ENCODE measurements at places on chromosomes 2 and 18.
A peak's percentile ranks its signal among the peaks of the same experiment; 100 is the strongest.

DNA sequence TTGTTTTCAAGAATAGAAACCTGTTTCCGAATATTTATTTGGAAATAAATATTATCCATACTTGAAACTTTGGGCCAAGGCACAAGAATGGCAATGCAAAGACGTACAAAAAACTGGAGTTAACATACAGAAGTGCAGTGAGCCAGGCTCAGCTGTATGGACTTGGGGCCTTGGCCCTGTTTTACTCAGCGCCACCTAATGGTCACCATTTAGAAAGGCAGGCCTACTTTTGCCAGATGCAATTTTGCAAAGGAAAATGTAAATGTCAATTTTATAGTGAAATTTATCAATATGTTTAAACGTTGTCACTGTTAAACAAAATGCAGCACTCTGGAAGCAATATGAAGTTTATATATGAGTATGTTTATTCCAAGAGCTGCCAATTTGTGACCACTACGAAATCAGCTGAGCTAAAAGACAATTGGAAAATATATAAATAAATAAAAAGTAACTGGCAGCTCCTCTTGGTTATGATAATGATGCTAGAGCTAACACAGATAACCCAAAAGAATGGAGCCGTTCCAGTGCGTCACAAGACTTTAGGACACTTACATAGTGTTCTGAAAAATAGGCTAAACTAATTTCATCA is 155.0 kb downstream of the ARHGAP15 start:
- DNase-seq = peak; percentile 21
- peaks cover 36% of the 10 kb centered on the region for H3K4me1 ChIP-seq
- H3K27ac ChIP-seq = no peak overlapping the region

DNA sequence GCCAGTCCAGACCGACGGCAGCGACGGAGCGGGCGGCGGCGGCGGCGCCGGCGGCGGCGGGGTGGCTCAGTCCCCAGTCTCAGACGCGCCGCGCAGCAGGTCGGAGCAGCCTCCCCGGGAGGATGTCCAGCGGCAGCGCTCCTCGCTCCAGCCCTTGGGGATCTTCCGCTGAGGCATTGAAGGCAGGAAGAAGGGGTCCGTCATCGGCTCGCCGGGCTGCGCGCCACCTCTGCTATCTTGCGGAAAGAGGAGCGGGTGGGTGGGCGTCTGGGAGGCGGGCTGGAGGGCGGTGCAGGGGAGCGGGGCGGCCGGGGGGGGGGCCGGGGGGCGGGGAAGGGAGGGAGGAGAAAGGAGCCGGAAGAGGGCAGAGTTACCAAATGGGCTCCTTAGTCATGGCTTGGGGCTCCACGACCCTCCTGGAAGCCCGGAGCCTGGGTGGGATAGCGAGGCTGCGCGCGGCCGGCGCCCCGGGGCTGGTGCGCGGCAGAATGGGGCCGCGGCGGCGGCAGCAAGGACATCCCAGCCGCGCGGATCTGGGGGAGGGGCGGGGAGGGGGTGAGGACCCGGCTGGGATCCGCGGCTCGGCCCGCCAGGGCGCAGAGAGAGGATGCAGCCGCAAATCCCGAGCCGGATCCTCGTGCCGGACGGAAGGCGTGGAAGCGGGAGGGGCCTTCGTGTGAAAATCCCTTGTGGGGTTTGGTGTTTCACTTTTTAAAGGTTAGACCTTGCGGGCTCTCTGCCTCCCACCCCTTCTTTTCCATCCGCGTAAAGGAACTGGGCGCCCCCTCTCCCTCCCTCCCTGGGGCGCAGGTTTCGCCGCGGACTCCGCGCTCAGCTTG is at the start of gene NETO1:
TSS of gene NETO1 (minus strand) at position 242 of the 839 bp plus-strand sequence. CDS start 696 bp downstream, outside the sequence.
- no peaks in the 10 kb centered on the region for H3K4me1 ChIP-seq
- peaks cover 22% of the 10 kb centered on the region for H3K27me3 ChIP-seq
- no peak for DNase-seq
- H3K4me3 ChIP-seq = no peak within 1 kb of the TSS
- H3K36me3 ChIP-seq = no peaks in the 10 kb centered on the region

GRCh38 chr2:241120440-241120839 is 18.4 kb upstream of the MTERF4 start:
- no peak overlapping the region for H3K4me3 ChIP-seq
- DNase-seq = no peak
- no peak overlapping the region for H3K27ac ChIP-seq
- no peaks in the 10 kb centered on the region for H3K27me3 ChIP-seq
- H3K4me1 ChIP-seq = peaks cover 7% of the 10 kb centered on the region

- no peak overlapping the region for H3K4me3 ChIP-seq
- no peak overlapping the region for H3K27ac ChIP-seq
- H3K27me3 ChIP-seq = no peaks in the 10 kb centered on the region
- no peaks in the 10 kb centered on the region for H3K36me3 ChIP-seq
- no peak for DNase-seq
Observed at GRCh38 chr18:61348230-61348629, 15.0 kb downstream of the CDH20 start.

GRCh38 chr2:144890828-144891227 is 370.9 kb upstream of the ZEB2 start:
- DNase-seq = no peak
- H3K4me3 ChIP-seq = no peak overlapping the region
- no peak overlapping the region for H3K27ac ChIP-seq
- peaks cover 9% of the 10 kb centered on the region for H3K27me3 ChIP-seq
- H3K4me1 ChIP-seq = peaks cover 5% of the 10 kb centered on the region

DNA sequence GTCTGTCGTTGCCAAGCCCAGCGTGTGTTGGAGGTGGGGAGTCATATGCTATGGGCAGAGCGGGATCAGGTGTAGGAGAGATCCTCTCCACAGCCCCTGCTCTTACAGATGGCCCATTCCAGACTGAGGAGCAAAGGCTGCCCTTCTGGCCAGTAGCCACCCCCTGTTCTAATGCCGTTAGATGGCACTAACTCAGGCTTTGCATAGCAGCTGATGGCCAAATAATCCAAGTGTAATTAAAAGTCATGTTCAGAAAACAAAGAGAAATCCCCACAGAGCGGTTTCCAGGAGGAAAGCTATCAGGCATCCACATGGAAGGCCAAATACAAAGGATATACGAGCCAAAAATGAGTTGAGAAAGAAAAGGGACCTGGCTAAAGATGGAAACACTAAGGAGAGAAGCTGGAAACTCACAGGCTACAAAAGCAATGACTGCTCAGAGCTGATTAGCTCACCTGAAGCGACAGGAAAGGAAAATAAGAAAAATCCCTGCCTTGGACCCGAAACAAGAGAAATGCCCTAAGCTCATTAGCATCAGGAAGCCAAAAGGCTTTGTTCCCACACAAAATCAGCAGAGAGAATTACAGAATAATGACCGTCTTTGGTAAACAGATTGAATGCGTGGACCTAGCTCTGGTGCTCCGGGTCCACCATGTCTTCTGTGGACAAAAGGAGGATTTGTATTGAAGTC is 1002.4 kb upstream of the KLHL29 start:
- DNase-seq = no peak
- H3K4me3 ChIP-seq = no peak overlapping the region
- H3K27me3 ChIP-seq = no peaks in the 10 kb centered on the region
- no peaks in the 10 kb centered on the region for H3K4me1 ChIP-seq
- H3K36me3 ChIP-seq = no peaks in the 10 kb centered on the region

Data from effector memory CD8-positive, alpha-beta T cell (primary cell).